Stomach (tissue), 19 donors: ENCODE measurements at places on chromosomes 4 and X. TPM values are rescaled to one million over a fixed set of nuclear protein-coding genes. Genes with fewer than 3 reads are reported as not detected.

DNA sequence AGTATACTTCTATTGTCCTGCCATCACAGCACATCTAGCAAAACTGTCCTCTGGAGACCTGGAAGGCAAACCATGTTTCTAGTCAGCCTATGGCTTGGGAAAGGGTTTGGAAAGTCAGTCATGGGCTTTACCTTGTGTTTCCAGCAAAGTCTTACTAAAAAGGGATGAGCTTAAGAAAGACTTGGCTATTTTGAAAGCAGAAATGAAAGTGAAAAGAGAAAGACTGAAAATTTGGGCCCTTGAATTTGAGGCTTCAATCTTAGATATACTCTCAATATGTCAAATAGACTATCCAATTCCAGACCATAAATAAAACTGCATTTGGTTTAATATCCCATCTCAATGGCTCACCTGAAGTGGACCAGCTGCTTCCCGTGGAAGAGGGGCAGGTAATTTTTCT lies 127.9 kb downstream of the ZNF330 start:
- no peak for DNase-seq

DNA sequence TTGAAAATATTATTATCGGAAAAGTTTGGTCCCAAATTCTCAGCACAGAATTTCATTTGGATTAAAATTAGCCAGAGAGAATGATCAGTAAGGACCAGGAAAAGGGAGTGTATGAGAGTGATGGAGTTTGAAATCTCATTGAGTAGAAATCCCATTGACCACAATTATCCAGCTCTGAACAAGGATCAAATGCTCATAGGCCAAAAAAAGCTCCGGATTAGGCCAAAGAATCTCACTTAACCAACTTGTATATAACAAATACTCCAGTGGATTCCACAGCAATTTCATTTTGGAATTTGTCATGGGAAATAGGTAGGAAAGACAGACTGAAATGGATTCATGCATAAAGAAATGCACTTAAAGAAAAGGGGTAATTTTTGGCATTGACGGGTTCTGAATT lies 83.9 kb upstream of the SORBS2 start:
- no peak for DNase-seq

GRCh38 chr4:71692198-71692597 lies 91.7 kb downstream of the GC start:
- DNase-seq = no peak

Gene CT47B1
- polyA plus RNA-seq = not detected

Gene GUCY1A1
- polyA plus RNA-seq = 4.1 TPM

Gene FNIP2
- 15.7 TPM for polyA plus RNA-seq

- no peak for DNase-seq
Measured at GRCh38 chr4:122671919-122672490, 51.1 kb upstream of the IL21 start.

DNA sequence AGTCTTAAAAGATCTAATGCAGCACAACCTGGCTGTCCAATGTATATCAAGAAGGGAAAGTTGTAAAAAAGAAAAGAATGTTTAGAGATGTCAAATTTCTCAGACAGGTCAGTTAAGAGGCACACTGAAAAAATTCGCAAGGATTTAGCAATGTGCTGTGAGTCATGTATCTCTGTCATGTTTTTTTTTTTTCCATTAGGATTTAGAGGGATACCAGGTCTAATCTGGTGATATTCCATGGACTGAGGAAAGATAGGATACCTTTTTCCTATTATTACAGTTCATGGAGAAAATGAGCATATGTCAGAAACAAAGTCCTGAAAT lies 815.4 kb upstream of the PCDH10 start:
- DNase-seq = no peak

Gene ITGB1BP2
- 3.7 TPM for polyA plus RNA-seq

Gene EIF2S3
- 110 TPM for polyA plus RNA-seq

GRCh38 chrX:119343856-119344255 lies 55.3 kb upstream of the SLC25A43 start:
- peak; percentile 51 for DNase-seq

Gene CXCL10
- 25.6 TPM for polyA plus RNA-seq

Gene MAGEC1
- not detected for polyA plus RNA-seq

GRCh38 chr4:121485190-121485804 lies 104.5 kb upstream of the QRFPR start:
- no peak for DNase-seq

GRCh38 chr4:61828960-61829359 lies 628.8 kb downstream of the ADGRL3 start:
- DNase-seq = no peak

Gene ADAMTS3
- 0.19 TPM for polyA plus RNA-seq

GRCh38 chr4:125168531-125168930 lies 146.2 kb upstream of the FAT4 start:
- DNase-seq = no peak

DNA sequence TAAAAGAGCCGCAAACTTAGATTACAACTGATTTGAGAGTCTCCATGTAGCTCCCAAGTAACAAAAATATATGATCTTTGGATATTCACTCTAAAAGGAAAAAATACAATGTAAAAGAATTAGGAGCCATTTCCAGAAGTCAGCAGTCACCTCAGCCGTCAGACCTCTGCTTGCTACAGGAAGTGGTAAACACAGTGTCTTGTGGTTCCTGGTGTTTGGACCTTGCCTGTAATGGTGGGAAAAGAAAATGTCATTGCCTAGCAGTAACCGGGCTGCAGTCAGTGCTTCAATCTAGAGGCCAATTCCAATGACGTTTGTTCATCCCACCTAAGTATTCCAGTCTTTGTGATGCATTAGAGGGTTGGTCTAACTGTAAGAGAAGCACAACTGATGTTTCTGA lies 28.9 kb upstream of the SMIM31 start:
- no peak for DNase-seq

Gene EBP
- 28.9 TPM for polyA plus RNA-seq

GRCh38 chr4:15598644-15599043 lies 56.5 kb downstream of the FBXL5 start:
- no peak for DNase-seq

- DNase-seq = no peak
Measured at GRCh38 chrX:30530606-30531005, 47.0 kb downstream of the TASL start.

Gene RP2
- polyA plus RNA-seq = 3.6 TPM

Gene TMEM156
- polyA plus RNA-seq = 0.44 TPM

- no peak for DNase-seq
Measured at GRCh38 chr4:129358571-129358970, 262.6 kb downstream of the C4orf33 start.

GRCh38 chr4:99687120-99687519 lies 29.5 kb upstream of the C4orf54 start:
- DNase-seq = no peak

GRCh38 chrX:133364196-133364595 lies 51.1 kb downstream of the GPC4 start:
- DNase-seq = no peak

- DNase-seq = no peak
Measured at GRCh38 chr4:124459196-124459940, 253.2 kb downstream of the ANKRD50 start.

- no peak for DNase-seq
Measured at GRCh38 chrX:23779025-23779424, 3.9 kb upstream of the SAT1 start.

Gene ANOS1
- polyA plus RNA-seq = 0.12 TPM

DNA sequence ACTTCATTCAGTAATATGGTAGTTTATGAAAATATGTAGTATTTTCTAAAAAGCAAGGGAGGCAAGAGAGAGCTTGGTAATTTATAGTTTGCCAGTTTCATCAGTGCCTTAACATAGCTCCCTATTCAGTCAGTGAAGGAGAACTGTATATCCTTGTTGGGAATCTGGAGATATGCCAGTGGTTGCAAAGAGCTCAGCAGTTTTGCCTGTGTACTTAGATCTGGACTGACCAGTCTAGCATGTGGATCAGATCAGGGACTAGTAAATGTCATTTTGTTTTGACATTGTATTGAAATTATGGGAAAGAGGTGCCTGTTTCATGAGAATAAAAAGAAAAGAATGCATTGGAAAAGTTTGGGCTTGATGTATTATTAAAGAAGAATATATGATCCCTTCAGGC lies 88.6 kb downstream of the ZIC3 start:
- DNase-seq = peak; percentile 0

Gene SYTL5
- 16.5 TPM for polyA plus RNA-seq

Gene DGKK
- polyA plus RNA-seq = not detected

Gene SOX3
- not detected for polyA plus RNA-seq

DNA sequence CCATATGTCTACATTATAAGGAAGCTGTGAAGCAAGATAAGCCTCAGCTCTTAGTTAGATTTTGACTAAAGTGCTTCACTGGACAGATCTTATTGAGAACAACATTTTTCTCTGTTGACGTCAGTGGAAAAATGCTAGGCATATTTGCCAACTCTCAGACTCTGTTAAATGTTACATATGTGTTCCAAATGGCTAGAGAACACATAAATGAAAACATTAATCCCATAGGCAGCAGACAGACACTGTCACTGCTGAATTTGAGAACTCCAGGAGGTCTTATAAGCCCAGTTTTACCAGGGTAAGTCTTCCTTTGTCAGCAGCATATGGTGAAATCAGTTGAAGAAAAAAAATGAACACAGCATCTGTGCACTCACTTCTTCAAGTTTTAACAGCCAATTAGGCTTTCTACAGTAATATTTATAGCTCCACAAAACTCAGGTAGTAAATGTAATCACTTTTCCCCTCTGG lies 186.9 kb downstream of the CAMK2D start:
- DNase-seq = peak; percentile 85

GRCh38 chrX:107119283-107119682 lies 661 bp upstream of the RBM41 start:
- DNase-seq = no peak

Gene PDGFRA
- 32.1 TPM for polyA plus RNA-seq

Gene SFRP2
- polyA plus RNA-seq = 2.7 TPM

- no peak for DNase-seq
Measured at GRCh38 chr4:5878359-5878758, 14.5 kb downstream of the CRMP1 start.

GRCh38 chr4:23766344-23766743 lies 123.5 kb downstream of the PPARGC1A start:
- DNase-seq = no peak

DNA sequence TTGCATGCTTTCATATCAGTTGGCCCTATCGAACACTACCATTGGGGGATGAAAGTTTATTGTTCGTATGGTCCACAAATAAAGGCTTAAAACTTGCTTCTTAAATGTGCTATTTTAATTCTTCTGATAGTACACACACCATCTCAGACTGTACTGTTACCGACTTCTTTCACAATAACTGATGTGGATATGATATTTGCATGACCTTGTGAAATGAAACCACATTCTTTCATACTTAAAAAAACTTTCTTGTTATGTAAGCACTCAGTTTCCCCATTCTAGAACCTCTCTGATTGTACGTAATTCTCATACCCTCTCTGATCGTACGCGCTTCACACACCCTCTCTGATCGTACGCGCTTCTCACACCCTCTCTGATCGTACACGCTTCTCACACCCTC lies 12.0 kb upstream of the WDR19 start:
- DNase-seq = no peak

GRCh38 chrX:101736651-101737050 lies 77.0 kb upstream of the ARMCX2 start:
- DNase-seq = no peak

DNA sequence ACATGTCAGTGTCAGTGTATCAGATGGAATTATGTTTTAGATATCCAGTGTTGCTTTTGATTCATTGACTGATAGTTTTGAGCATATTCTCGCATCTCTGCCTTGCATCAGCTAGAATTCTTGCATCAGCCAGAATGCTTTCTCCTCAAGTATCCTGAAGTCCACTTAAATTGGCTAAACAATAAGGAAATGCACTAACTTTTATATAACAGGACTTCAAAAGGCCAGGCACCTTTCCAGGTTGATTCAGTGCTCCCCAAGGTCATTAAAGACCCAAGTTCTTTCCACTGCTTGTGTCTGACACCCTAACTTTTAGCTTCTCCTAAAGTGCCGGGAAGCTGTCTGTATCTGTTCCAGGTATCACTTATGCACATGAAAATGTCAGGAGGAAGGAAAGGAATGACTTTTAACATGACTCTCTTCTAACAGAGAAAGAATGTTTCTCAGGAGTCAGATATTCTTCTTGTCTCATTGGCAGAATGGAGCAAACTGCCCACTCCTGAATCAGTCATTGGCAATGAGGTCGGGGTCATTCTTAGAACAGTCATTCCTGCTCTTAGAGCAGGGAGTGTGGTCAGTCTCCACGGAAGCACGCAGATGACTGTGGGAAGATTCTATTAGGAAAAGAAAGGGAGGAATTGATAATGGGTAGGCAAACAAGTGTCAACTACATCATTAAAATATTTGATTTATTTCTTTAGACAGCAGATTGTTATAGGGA lies 92.9 kb upstream of the TLL1 start:
- no peak for DNase-seq

- no peak for DNase-seq
Measured at GRCh38 chr4:2163311-2163821, 78.6 kb downstream of the HAUS3 start.

- no peak for DNase-seq
Measured at GRCh38 chr4:91279899-91280298, 1023.9 kb upstream of the GRID2 start.

GRCh38 chr4:161003418-161004057 lies 1160.3 kb downstream of the FSTL5 start:
- DNase-seq = no peak

DNA sequence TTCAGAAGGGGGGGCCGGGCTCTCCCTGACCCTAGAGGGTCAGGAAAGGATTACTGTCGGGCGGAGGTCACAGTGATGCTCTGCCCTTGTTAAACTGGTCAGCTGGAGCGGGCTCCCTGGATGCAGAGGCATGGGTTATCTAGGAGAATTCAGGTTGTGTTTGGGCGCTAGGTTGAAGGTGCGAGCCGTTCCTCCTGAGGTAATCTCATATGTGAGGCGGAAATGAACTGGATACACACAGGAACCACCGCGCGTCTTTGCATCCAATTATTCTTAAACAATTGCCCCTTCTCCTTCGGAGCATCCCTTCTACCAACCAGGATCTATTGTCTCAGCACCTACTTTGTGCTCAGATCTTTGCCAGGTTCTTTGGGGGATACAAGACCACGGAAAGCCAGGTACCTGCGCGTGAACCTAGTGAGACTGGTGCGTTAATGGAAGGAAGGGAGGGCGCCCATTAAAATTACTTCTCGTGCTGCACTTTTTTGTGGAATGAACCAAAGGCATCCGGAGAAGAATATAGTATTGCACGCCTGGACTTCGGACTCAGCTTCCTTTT lies 28.4 kb downstream of the HAND2 start:
- DNase-seq = no peak

Gene CCDC160
- 0.61 TPM for polyA plus RNA-seq
